Activated CD8-positive, alpha-beta T cell treated with anti-CD3 and anti-CD28 coated beads, Interleukin-2, amount 10 ng/mL, durations not matched to agents 7 days and 5 days (primary cell): ENCODE measurements at places on chromosomes 1 and 21. TPM values are rescaled to one million over a fixed set of nuclear protein-coding genes. Genes with fewer than 3 reads are reported as not detected.
A peak's percentile ranks its signal among the peaks of the same experiment; 100 is the strongest.

Gene LRRC53
- not detected for total RNA-seq

Gene STUM
- total RNA-seq = not detected

DNA sequence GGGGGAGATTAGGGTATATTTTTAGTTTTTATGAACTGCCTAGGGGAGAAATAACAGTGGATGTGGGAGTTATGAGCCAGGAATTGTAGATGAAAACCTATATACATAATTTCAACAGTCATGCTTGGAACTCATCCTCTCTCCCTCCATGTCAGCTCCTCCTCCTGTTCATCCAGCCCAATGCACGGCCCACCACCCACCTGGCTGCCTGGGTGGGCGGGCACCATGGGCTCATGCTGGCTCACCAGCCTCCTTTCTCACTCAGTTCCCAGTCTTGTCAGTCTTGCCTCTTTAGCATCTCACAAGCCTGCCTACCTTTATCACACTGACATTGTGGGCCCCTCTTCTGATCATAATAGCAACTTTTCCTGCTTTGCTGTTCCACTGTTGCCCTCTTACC lies 336.0 kb downstream of the DISC1 start:
- H3K4me1 ChIP-seq = no peaks in the 10 kb centered on the region
- no peak overlapping the region for H3K4me3 ChIP-seq
- H3K27ac ChIP-seq = no peak overlapping the region
- H3K27me3 ChIP-seq = no peaks in the 10 kb centered on the region

GRCh38 chr1:55315552-55315951 lies 100.4 kb upstream of the USP24 start:
- H3K4me1 ChIP-seq = no peaks in the 10 kb centered on the region
- H3K4me3 ChIP-seq = no peak overlapping the region
- H3K36me3 ChIP-seq = no peaks in the 10 kb centered on the region
- no peak overlapping the region for H3K27ac ChIP-seq

GRCh38 chr1:208047476-208047934 lies 136.6 kb upstream of the CD34 start:
- peaks cover 26% of the 10 kb centered on the region for H3K4me1 ChIP-seq
- no peak overlapping the region for H3K4me3 ChIP-seq
- H3K27ac ChIP-seq = no peak overlapping the region
- H3K27me3 ChIP-seq = peaks cover 9% of the 10 kb centered on the region

- H3K27ac ChIP-seq = no peak overlapping the region
- no peaks in the 10 kb centered on the region for H3K4me1 ChIP-seq
- DNase-seq = no peak
- no peak overlapping the region for H3K4me3 ChIP-seq
- peaks cover 6% of the 10 kb centered on the region for H3K27me3 ChIP-seq
Measured at GRCh38 chr1:184520336-184520735, 133.5 kb downstream of the C1orf21 start.

DNA sequence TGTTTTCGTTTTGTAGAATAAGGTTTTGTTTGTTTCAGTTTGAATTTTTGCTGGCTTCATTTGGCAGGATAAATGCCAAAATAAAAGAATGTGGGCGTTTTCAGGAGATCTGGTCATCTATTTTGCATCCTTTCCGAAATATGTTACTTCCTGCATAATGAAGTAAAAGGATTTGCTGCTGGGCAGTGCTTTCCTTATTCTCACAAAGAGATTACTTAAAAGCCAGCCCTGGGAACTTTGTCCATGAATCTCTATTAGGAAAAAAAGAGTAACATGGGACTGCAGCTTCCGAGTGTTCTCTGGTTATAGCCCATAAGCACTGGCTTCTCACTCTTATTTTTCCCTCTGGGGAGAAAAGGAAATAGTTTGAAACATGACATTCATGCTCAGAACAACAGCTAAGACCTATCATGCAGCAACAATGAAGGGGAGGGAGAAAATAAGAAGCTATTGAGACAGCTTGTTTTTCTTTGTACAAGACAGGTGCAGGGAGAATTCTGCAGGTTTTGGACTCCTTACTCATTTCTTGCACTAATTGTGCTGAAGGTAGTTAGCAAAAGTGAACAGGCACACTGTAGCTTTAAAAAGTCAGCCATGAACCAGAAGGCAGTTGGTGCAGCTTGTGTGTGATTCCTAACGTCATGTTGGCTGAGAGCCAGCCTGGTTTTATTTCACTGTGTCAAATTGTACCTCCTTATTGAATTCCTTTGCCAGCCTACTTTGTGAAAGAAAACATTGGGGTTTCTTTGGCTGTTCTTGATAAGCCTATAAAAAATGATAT lies at the start of gene SAMD13:
Gene SAMD13 (plus strand): TSS at position 705 of the 781 bp plus-strand sequence. CDS start 1,527 bp downstream, outside the sequence.
- peak; percentile 52 for DNase-seq
- peak within 1 kb of the TSS; percentile 73 for H3K4me3 ChIP-seq
- no peaks in the 10 kb centered on the region for H3K36me3 ChIP-seq
- H3K4me1 ChIP-seq = peaks cover 44% of the 10 kb centered on the region
- H3K27ac ChIP-seq = peak within 1 kb of the TSS; percentile 78

GRCh38 chr1:183734543-183735036 lies 70.3 kb upstream of the RGL1 start:
- H3K27me3 ChIP-seq = peaks cover 7% of the 10 kb centered on the region
- no peak overlapping the region for H3K4me3 ChIP-seq
- DNase-seq = no peak
- H3K27ac ChIP-seq = no peak overlapping the region
- H3K4me1 ChIP-seq = peaks cover 4% of the 10 kb centered on the region

Gene NEXN
- 3.3 TPM for total RNA-seq

Gene PTPN22
- 74.8 TPM for total RNA-seq

DNA sequence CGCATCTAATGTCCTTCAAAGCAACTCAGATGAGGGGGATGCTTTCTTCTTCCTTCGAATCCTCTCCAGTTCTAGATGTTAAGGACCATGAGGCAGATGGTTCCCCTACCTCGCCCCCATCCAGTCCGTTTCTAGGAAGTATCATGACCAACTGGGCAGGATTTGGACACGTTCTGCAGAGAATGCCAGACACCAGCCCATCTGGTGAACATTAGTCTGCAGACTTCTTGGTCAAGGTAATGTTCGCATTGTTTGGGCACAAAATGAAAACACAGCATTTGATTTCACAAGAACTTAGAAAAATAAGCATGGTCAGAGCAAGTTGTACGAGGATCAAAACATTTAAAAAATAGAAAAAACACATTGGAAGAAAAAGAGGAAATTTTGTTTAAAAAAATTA lies 25.4 kb upstream of the ADARB1 start:
- H3K36me3 ChIP-seq = no peaks in the 10 kb centered on the region
- no peaks in the 10 kb centered on the region for H3K4me1 ChIP-seq
- H3K27me3 ChIP-seq = peaks cover 26% of the 10 kb centered on the region
- H3K27ac ChIP-seq = no peak overlapping the region
- no peak for DNase-seq

Gene TIE1
- total RNA-seq = 0.53 TPM

Gene HUNK
- 0.24 TPM for total RNA-seq

DNA sequence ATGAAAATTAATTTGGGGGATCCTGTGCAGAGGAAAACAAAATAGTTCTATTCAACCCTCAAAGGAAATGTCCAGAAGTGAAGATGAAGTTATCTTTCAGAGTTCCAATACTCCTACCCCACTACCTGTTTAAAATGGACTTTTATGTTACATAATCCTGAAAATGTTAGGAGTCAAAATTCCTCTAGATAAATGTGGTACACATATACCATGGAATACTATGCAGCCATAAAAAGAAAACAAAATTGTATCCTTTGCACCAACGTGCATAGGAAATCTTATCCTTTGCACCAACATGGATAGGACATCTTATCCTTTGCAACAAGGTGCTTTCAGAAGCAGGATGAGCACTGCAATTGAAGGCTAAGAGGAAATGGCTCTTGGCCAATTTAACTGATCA lies 245.2 kb downstream of the LTN1 start:
- no peak overlapping the region for H3K4me3 ChIP-seq
- no peaks in the 10 kb centered on the region for H3K36me3 ChIP-seq
- H3K4me1 ChIP-seq = no peaks in the 10 kb centered on the region

GRCh38 chr1:89767618-89768017 lies 53.2 kb upstream of the LRRC8D start:
- H3K4me1 ChIP-seq = peaks cover 16% of the 10 kb centered on the region
- H3K36me3 ChIP-seq = no peaks in the 10 kb centered on the region
- DNase-seq = no peak
- H3K4me3 ChIP-seq = no peak overlapping the region

DNA sequence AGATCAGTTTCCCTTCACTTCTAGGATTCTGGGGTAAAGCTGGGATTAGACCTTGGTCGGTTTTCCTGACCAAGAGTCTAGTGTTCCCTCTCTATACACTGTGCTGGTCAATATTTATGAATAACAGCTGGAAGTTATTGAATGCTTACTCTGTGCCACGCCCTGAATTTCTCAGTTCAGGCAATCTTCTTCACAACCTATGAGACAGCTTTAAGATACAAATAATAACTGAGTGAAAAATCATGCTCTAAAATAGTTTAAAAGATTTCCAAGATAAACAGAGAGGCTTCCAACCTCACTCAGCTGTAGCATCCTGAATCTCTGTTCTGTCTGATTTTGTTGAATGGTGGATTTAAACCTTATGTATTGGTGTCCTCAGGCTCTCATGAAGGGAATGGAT lies 72.2 kb downstream of the GNG12 start:
- no peak for DNase-seq
- H3K27ac ChIP-seq = no peak overlapping the region
- peaks cover 2% of the 10 kb centered on the region for H3K4me1 ChIP-seq

GRCh38 chr1:6108937-6109614 lies 63.4 kb downstream of the KCNAB2 start:
- peak; percentile 53 for DNase-seq
- no peaks in the 10 kb centered on the region for H3K36me3 ChIP-seq
- peaks cover 11% of the 10 kb centered on the region for H3K27me3 ChIP-seq
- no peak overlapping the region for H3K4me3 ChIP-seq
- H3K4me1 ChIP-seq = no peaks in the 10 kb centered on the region
- no peak overlapping the region for H3K27ac ChIP-seq

DNA sequence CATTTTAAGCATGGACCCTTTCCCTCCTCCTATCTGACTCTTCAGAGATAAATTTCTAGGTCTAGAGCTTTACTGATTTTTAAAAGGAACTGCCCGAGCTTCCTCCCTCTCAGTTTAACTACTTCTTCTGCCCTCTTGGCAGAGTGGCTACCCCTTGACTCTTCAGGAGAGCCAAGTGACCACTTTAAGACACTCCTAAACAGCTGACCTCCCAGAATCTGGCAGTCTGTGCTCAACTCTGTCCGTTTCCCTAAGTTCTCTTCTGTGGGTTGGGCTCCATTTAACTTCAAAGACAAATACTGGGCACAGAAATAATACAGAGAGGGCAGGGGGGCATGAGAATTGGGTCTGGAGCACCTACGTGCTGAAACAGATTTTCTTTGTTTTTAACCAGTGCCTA lies 196.3 kb upstream of the FOXD3 start:
- peaks cover 8% of the 10 kb centered on the region for H3K27me3 ChIP-seq
- H3K4me1 ChIP-seq = peaks cover 2% of the 10 kb centered on the region
- H3K27ac ChIP-seq = no peak overlapping the region
- no peak for DNase-seq
- no peaks in the 10 kb centered on the region for H3K36me3 ChIP-seq

DNA sequence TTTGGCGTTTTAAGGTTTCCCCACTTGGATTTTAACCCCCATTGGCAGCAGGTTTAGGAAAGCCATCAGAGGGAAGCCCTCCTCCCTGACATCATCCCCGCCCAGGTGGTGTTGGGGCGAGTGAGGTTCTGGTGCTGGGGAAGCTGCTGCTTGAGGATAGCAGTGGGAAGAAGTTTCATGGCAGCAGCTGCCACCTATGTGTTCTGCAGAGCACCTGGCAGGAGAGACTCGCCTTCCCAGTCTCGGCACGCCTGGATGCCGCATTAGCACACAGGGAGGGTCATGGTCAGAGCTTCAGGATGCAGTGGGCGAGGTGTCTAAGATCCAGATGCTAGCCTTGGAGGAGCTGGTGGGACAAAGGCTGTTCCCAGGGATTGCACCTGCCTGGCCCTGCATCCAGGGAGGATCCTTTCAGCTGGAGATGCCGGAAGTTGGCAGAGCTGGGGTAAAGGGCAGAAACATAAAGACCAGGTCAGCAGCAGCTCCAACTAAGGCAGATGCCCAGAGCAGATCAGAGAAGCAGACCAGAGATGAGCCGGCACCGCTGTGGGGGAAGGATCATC lies 33.9 kb downstream of the ABCG1 start:
- H3K4me3 ChIP-seq = no peak overlapping the region
- no peak for DNase-seq
- no peaks in the 10 kb centered on the region for H3K36me3 ChIP-seq
- no peaks in the 10 kb centered on the region for H3K27me3 ChIP-seq
- peaks cover 11% of the 10 kb centered on the region for H3K4me1 ChIP-seq
- no peak overlapping the region for H3K27ac ChIP-seq

GRCh38 chr1:7116001-7116400 lies 330.7 kb downstream of the CAMTA1 start:
- H3K4me1 ChIP-seq = no peaks in the 10 kb centered on the region
- no peak overlapping the region for H3K27ac ChIP-seq
- H3K27me3 ChIP-seq = no peaks in the 10 kb centered on the region

DNA sequence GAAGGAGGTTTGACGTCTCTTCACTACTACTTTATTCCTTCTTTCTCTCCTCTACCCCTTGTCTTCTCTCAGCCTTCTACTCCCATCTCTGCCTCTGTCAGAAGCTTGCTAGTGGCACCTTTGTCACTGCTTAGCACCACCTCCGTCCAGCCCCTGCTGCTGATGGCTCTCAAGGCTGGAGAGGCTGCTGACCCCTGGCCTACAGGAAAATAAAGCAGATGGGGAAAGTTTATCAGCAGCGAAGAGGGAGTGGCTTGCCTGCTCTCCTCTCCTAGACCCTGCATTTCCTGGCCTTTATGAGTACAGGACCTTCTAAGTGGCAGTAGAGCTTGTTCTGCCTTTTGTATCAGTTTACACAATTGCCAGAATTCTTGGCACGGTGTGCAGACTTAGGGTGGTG lies 27.0 kb downstream of the PROX1 start:
- H3K36me3 ChIP-seq = no peaks in the 10 kb centered on the region
- DNase-seq = no peak

DNA sequence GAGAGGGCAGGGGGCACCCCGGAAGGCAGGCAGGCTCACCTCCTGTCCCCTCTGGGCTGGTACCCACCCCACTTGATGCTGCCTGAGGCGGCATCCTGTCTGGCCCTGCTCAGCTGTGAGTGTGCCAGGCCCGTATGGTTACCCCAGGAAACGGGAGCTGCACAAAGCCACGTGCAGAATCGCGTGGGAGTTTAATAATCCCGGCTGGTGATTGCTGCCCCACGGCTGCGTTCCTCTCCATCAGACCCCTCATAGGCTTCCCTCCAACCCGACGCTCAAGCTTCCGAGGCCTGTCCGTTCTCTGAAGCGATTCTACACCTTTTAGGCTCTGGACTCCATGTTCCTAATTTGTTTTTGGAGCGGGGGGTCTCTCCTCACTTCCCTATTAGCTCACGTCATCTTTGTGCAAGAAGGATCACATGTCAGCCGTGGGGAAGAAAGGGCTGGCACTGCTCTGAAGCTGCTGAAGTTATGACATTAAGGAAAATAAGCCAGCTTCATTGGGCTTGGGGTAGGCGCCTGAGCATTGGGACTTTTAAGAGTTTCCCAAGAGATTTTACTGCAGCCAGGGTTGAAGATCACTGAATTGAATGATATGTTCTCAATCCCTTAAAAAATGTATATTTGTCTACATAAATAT lies 1.1 kb upstream of the B3GALT5 start:
- no peak for DNase-seq
